Fibroblast of lung (primary cell): ENCODE measurements at places on chromosomes 5 and 9. TPM values are rescaled to one million over a fixed set of nuclear protein-coding genes. Genes with fewer than 3 reads are reported as not detected.

Gene PTCH1
- 18.0 and 20.1 TPM in 2 replicates for total RNA-seq

Gene KLF9
- total RNA-seq, result 27.6 and 29.5 TPM in 2 replicates

- no peak for DNase-seq
Measured at GRCh38 chr9:93904649-93905472, 50.3 kb downstream of the BARX1 start.

DNA sequence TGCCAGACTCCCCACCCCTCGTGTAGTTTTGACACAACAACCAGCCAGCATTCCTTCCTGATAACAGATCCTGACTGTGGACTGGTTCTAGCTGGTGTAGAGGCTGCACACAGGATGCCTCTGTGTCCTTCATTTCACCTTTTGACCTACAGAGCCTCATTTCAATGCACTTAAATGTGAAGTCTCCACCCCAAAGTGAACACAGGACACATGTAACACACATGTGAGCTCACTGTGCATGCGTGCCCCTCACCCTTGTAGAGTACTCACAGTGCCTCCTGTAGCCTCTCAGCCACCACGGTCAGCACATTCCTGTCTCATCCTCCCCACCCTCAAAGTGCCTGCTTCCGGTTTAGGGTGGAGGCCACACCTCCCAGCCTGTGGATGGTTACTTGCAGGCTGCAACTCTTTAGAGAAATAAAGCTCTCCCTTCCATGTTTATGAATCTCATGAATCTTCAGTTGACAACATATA, 11.6 kb upstream of the NKD2 start:
- DNase-seq, result no peak

Gene PRR16
- total RNA-seq, result 3.1 and 7.3 TPM in 2 replicates

DNA sequence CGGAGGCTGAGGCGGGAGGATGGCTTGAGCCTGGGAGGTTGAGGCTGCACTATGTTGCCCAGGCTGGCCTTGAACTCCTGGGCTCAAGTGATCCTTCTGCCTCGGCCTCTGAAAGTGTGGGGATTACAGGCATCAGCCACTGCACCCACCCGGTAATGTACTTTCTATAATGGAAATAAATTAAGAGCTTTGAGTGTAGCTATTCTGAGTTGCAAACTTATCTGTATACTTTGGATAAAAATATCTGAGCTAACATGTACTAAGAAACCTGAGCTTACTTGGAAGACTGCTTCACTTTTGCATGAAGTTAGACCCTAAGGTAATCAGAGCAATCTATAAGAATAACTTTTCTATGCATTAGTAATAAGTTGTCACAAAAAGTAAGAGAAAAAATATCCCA, 50.0 kb downstream of the UNC13B start:
- no peak for DNase-seq

Gene PITX1
- total RNA-seq, result 1.8 and 3.1 TPM in 2 replicates

Gene ARRDC3
- 87.1 and 105 TPM in 2 replicates for total RNA-seq

Gene ANKDD1B
- total RNA-seq, result 0.51 and 0.66 TPM in 2 replicates

DNA sequence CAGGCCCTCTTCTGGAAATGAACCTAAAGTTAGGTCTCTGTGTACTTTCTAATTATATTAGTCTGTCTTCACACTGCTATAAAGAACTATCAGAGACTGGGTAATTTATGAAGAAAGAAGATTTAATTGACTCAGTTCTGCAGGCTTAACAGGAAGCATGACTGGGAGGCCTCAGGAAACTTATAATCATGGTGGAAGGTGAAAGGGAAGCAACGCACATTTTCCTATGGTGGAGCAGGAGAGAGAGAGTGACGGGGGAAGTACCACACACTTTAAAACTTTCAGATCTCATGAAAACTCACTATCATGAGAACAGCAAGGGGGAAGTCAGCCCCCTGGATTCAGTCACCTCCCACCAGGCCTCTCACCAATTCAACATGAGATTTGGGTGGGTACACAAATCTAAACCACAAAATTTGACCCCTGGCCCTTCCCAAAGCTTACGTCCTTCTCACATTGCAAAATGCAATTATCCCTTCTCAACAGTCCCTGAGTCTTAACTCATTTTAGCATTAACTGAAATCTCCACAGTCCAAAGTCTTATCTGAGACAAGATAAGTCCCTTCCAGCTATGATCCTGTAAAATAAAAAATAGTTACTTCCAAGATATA, 40.7 kb downstream of the TRIP13 start:
- DNase-seq, result no peak

GRCh38 chr5:146111409-146111808, 6.0 kb upstream of the PLAC8L1 start:
- no peak for DNase-seq

Gene DMRTA1
- total RNA-seq, result 0.26 and 0.83 TPM in 2 replicates

GRCh38 chr9:125609744-125610143, 97.3 kb downstream of the MAPKAP1 start:
- no peak for DNase-seq

- DNase-seq, result no peak
Measured at GRCh38 chr9:123757547-123757946, 172.4 kb downstream of the DENND1A start.

DNA sequence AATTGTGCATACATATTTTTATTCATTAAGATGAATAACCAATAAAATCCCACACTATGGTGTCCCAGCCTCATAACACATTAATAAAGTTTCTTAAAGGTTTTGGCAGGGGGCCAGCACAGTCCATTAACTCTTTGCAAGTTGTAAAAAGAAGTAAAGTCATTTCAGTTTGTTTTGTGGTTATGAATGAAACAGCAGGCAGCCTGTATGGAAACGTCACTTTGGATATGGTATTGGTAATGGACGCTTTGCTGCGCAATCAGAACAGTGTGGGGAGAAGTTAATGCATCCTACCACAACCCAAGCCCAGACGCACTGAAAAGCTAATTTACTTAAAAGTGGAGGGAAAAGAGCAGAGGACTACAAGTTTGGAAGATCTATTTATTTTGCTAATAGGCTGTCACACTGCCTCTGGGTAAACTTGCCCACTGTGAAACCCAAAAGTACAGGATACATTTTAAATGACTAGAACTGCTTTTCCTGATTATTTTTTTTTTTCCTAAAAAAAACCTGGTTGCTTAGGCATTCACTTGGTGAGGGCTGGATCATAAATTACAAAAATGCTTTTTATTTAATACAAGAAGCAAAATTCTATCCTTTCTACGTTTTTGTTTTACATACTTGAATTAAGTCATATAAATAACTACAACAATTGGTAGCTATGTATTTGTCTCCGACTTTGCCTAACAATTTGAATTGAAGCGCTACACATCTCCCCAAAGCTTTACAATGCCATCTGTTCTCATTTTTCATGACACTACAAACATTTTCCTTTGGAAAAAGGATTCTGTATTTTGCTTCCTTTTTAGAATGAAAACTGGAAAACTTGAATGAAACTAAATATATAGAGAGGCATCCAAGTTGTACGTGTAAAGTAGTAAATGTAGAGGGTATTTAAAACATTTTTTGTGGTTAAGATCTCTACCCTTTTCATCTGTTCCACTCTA, 104.3 kb downstream of the NFIB start:
- peak; percentile 29 for DNase-seq

- no peak for DNase-seq
Measured at GRCh38 chr9:98986866-98987651, 43.4 kb downstream of the COL15A1 start.

DNA sequence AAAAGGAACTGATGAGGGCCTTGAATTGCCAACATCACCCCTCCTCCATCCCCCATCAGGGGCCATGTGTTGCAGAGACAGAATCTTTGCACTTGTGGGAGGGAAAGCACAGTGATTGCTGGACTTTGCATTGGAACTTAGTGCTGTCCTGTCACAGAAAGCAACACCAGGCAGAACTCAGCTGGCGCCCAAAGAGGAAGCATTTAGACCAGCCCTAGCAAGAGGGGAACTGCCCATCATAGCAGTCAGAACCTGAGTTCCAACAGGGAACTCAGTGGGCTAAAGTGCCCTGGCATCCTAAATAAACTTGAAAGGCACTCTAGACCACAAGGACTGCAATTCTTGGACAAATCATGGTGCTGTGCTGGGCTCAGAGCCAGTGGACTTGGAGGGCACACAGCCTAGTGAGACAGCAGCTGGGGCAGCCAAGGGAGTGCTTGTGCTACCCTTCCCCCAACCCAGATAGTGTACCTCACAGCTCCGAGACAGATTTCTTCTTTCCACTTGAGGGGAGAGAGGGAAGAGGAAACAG, 128.1 kb downstream of the ACTL7B start:
- DNase-seq, result peak; percentile 42

Gene PCDHA1
- total RNA-seq, result under 0.01 TPM in 2 replicates

DNA sequence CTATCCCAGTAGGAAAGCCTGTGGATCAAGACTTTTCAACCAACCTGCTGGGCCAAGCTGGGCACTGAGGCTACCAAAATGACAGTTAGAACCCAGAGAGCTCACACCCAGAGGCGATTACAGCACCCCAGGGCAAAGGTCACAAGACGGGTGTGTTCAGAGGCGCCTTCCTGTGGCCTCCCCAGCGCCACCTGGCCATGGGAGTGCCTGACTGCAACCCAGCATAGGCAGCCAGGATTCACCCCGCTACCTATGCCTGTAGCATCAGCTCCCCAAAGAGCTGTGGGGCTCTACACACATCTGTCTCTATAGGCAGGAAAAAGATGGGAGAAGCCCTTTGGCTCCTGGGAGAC, 33.5 kb downstream of the PDGFRB start:
- no peak for DNase-seq

Gene WDR70
- 34.0 and 37.5 TPM in 2 replicates for total RNA-seq

Gene ADRA1B
- total RNA-seq, result 0.26 and 0.99 TPM in 2 replicates

GRCh38 chr9:7375013-7375511, 424.5 kb downstream of the DMAC1 start:
- no peak for DNase-seq

DNA sequence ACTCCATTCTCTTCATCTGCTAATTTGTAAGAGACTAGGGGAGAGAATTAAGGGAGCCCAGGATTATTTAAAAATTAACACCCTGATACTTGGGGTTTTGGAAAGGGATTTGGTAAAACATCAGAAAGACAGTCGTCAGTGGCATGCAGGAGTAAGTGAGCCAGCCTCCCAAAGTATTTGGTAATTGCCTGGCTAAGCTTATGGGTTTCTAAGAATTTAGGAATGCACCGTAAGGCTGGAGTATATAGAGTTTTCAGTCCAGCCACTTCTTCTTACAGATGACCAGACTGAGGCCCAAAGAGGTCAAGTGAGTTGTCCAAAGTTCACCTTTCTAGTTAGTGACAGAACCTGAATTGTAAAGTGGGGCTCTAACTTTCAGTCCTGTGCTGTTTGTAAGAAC, 25.8 kb upstream of the NFIB start:
- DNase-seq, result no peak

Gene TAS2R1
- not detected in 2 replicates for total RNA-seq

GRCh38 chr9:90508940-90509339, 133.7 kb downstream of the DIRAS2 start:
- peak; percentile 33 for DNase-seq

DNA sequence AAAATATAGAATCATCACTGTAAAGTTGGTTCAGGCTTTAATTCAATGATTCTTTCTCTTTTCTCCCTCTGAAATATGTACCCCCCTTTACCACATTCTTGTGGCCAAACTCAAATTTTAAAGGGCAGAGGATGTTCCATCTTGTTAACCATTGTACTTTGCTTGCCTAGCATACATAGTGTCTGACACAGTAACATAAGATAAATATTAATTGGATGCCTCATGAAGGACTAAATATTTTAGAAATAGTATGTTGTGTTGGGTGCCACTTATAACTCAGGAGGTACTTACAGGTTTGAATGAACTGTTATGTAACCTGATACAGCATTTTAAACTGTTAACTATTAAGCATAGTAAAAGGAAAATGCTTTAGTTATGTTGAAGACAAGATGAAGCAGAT, 71.5 kb downstream of the NIPBL start:
- DNase-seq, result peak; percentile 75

Gene SRA1
- 28.0 and 39.1 TPM in 2 replicates for total RNA-seq

Gene FAM120A
- total RNA-seq, result 93.0 and 136 TPM in 2 replicates

GRCh38 chr5:39132128-39132447, 57.9 kb upstream of the RICTOR start:
- DNase-seq, result no peak

GRCh38 chr5:180105827-180106312, 34.3 kb upstream of the RNF130 start:
- peak; percentile 28 for DNase-seq

- no peak for DNase-seq
Measured at GRCh38 chr9:133590231-133590855, 18.8 kb downstream of the FAM163B start.

DNA sequence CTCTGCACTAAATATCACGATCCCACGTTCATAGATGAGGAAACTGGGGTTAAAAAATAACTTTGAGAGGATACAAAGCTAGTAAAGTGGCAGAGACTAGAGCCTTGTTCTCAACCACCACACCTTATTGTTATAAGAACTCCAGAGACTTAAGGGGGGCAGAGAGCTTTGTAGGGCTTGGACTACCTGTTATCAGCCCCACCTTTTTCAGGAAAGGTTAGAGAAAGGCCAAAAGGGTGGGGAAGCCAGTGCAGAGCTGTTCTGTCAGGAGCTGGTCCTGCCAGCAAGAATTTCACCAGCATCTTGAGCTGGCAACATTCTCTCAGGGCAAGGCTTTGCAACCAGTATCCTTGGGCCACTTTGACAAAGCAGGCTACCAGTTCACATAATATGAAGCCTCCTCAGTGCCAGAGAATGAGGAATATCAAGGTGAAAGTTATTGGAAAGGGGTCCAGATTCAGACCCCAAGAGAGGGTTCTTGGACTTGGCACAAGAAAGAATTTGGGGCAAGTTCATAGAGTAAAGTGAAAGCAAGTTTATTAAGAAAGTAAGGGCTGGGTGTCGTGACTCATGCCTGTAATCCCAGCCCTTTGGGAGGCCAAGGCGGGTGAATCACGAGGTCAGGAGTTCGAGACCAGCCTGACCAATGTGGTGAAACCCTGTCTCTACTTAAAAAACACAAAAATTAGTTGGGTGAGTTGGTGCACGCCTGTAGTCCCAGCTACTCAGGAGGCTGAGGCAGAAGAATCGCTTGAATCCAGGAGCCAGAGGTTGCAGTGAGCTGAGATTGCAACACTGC, 66.2 kb upstream of the CLINT1 start:
- DNase-seq, result no peak

DNA sequence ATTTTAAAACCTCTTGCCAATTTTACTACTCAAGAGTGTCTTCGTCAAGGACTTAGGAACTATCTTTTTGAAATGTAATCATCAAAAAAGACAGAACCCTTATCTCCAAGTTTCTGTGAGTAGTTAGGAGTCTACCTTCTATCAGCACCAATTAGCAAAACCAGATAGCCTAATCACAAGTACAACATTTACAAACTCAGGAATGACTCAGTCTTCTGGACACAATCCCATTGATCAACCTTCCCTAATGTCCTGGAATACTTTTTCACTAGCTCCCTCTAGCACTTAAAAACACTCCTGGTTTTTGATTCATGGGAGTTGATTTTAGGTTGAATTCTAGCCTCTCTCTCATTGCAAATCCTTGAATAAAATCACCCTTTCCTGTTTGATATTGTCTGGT, 680.7 kb downstream of the PRR16 start:
- peak; percentile 69 for DNase-seq

- DNase-seq, result no peak
Measured at GRCh38 chr9:93576258-93577077, at the start of gene PHF2. TSS of gene PHF2 (plus strand) at chr9:93576584. CDS start at chr9:93576774, 190 bp downstream.

Gene CYLC2
- total RNA-seq, result not detected in 2 replicates

Gene PCDHB7
- total RNA-seq, result 1.0 and 1.5 TPM in 2 replicates
